ENCODE measurements at places on chromosomes 11 and 22. TPM values are rescaled to one million over a fixed set of nuclear protein-coding genes. Genes with fewer than 3 reads are reported as not detected.
A peak's percentile ranks its signal among the peaks of the same experiment; 100 is the strongest.

DNA sequence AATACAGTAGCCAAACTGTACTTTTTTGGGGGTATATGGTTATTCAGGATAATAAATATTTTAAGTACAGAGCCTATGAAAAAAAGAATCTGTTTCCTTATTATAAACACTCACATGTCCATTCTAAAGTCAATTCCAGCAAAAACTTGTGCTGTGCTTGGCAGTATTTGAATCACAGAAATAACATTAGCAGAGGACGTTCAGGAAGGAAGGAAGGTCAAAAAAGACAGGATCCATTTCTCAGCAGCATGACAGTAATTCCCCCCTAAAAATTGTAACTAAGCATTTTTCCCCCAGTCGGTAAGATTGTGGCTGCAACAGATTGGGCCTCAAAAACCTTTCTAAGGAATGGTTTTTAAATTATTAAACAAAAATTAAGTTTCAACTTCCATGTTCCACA, 124.8 kb downstream of the ATG16L2 start:
- no peak for DNase-seq

DNA sequence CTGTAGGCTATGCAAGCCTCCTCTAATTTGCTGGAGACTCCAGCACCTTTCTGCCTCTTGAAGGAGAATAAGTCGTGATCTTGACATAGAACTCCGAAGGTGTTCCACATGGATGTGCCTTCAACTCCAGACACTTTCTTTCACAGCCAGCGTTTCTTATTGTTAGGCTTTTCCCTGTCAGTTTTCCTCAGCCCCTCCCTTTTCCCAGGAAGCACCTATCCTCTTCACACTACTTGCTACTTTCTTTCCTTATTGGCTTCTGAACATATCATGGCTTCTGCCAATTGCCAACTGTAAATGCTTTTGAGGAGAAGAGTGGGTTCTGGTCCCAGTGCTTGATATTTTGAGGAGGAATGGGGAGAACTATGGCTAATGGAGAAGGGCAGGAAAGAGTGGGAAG, 216.3 kb upstream of the PGR start:
- DNase-seq, result no peak

DNA sequence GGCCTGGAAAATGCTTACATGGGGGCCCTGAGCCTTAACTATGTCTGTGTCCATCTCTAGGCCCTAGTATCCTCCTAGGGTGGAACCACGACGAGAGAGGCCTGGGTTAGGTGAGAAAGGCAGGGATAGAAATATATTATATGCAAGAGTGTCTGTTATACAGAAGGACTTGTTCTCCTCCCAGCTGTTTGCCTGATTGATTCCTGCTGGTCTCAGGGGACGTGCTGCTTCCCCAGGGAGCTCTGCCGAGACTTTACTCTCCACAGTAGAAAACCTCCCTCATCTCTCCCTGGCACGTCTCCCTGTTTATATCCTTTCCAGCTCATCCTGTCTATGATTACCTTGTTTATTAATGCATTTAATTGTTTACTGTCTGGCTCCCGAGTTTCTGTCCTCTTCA, 132.6 kb downstream of the MIAT start:
- no peak for DNase-seq

DNA sequence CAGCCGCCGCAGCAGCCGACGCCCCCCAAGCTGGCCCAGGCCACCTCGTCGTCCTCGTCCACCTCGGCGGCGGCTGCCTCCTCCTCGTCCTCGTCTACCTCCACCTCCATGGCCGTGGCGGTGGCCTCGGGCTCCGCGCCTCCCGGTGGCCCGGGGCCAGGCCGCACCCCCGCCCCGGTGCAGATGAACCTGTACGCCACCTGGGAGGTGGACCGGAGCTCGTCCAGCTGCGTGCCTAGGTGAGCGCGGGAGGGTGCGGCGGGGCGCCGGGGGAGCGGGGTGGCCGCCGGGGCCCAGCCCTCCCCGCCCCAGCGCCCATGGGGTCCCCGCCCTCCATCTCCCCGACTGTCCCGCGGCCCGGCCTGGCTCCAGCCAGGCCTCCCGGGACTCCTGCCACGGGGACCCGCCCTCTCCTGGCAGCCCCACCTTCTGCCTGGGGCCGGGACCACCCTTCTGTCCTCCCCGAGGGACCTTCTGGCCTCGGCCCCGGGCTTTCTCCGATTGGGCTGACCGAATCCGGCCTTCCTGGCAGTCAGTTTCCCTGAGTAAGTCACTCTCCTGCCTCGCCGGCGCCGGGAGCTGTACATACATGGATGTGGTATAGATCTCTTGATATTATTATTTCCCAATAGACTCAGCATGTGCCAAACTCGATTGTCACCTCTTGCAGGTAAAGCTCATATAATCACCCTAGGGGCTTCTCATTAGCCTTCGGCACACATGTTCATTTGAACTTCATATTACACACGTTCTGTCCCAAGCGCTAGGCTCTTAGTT, 720 bp downstream of the PACS1 start:
- peak; percentile 58 for DNase-seq

The CDCA5 gene
- 0.92 TPM for total RNA-seq

DNA sequence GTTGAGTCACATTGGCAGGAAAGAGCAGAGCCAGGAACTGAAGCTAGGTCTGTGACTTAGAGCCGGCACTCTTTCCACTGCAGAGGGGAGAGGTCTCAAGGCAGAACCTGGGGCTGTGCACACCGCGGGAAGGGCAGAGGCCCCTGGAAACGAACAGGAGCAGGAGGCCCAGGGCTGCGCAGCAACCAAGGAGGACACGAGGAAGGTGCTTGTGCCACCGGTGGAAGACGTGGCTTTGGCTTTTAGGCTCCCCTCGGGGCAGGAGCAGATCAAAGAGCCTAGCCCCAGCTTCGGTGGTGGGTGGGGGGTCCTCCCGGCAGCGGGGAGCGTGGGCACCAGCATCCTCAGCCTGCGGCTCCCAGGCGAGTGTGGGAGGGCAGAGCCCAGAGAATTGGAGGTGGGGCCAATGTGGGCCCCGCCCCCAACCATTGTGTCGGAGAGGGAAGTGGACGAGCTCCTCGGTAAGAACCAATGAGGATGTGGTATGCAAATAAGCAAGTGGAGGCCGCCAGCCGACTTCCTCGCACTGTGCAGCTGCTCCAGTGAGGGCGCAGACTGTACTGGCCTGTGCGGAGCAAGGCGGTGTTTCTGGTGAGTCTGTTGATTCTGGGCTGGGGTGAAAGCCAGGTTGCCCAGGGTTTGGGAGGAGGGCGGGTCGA, at the start of gene CCDC116:
Gene CCDC116, plus strand, starts transcription at position 524 of the 659 bp plus-strand sequence. CDS start 422 bp downstream, outside the sequence.
- no peak for DNase-seq

GRCh38 chr11:102967497-102967896, 12.0 kb upstream of the MMP13 start:
- no peak for DNase-seq

DNA sequence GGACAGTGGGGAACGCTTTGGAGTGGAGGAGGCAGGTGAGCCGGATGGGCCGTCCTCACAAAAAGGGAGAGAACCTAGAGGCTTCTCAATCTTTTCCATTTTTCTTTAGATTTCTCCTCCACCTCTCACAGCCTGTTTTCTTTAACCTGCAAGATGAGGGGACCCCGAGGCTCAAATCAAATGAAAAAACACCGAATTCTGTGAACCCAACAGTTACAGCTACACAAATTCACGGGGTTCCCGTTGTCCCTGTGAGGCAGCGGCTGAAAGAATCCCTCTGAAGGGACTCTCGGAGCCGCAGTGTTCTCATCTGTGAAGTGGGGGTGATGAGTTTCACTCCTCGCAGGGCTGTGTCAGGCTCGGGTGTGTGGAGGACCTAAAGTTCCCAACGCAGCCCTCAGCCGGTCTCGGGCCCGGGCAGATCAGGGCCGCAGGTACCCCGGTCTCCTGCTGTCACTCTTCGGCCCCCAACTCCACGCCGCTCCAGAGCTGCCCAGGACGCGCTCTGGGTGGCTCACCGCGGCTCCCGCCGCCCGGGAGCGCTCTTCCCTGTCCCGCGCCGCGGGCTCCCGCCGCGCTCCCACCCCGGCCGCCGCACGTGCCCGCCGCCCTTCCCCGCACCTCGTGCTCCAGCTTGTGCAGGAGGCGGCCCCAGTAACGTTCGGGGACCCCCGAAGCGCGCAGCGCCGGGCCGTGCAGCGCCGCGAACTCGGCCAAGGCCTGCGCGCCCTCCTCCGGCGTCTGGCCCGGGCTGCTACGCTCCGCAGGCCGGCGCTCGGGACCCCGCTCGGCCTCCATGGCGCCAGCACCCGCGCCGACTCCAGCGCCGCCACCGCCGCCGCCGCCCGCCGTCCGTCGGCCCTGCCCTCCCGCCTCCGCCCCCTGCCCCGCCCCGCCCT, at the start of gene TTLL12:
Gene TTLL12, minus strand, starts transcription at position 863 of the 899 bp plus-strand sequence. Its CDS starts 65 bp downstream, at position 798.
- peak; percentile 80 for DNase-seq

GRCh38 chr11:134398644-134399292, 13.3 kb downstream of the B3GAT1 start:
- DNase-seq, result no peak

The GAB4 gene
- not detected for total RNA-seq

The CLTCL1 gene
- total RNA-seq, result 130 TPM

The SLC22A12 gene
- not detected for total RNA-seq

DNA sequence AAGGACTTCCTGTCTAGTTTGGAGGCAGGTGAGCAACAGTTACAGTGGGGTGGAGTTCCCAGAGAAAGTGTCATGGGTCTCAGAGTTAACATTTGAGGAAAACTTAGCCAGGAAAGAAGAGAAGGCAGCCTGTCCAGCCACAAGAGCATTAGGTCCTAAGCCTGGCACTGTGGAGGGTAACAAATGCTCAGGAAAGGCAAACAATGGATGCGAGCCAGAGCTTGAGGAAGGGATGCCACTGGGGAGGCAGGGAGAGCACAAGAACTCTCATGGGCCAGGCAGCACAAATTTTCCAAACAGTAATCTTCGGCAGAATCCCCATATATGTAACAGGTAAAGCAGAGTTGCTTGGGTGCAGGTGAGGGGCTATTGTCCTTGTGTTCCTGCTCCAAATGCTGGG, 8.0 kb upstream of the SERPIND1 start:
- no peak for DNase-seq

The TRIM51 gene
- not detected for total RNA-seq

The FOLR3 gene
- total RNA-seq, result not detected

The BTBD18 gene
- total RNA-seq, result not detected

GRCh38 chr11:68956142-68956541, 24.6 kb downstream of the MRGPRD start:
- DNase-seq, result no peak

- no peak for DNase-seq
These were observed 4.4 kb downstream of the CTTN start for GRCh38 chr11:70402685-70403084.
